ENCODE measurements at places on chromosomes 3 and 15. TPM values are rescaled to one million over a fixed set of nuclear protein-coding genes. Genes with fewer than 3 reads are reported as not detected.
A peak's percentile ranks its signal among the peaks of the same experiment; 100 is the strongest.

SLC24A5 gene
- not detected for total RNA-seq

TBL1XR1 gene
- 144 TPM for total RNA-seq

PRSS50 gene
- not detected for total RNA-seq

DLEC1 gene
- under 0.01 TPM for total RNA-seq

DNA sequence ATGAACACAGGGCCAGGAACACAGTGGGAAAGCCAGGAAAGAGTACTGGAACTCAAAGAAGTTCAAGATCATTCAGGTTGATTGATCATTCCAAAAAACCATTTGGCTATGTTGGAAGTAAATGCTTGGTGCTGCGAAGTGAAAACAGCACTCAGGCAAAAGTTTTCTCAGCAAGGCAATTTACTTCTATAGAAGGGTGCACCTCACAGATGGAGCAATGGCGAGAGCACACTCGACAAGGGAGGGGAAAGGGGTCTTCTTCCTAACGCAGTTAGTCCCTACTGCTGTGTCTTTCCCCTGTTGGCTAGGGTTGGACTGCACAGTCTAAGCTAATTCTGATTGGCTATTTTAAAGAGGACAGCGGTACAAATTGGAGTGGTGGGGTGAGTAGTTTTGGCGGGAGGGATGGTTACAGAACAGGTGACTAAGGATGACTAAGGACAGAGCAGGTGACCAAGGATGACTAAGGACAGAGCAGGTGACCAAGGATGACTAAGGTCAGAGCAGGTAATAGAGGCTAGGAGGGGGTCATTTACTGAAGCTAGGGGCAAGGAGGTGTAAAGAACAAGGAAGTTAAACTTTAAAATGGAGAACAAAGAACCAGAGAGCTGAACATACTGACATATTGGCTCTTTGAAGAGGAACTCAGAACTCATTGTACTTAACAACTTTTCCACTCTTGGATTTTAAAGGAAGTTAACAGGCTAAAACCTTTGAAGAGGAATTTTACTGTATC lies 43.3 kb downstream of the HOMER2 start:
- no peak for DNase-seq

- DNase-seq = no peak
Observed at GRCh38 chr3:101976473-101976872, 127.2 kb downstream of the NFKBIZ start.

CNTN4 gene
- 0.17 TPM for total RNA-seq

NOX5 gene
- under 0.01 TPM for total RNA-seq

RAB5A gene
- total RNA-seq = 110 TPM

GRCh38 chr3:32454111-32454510 lies 48.5 kb downstream of the CMTM6 start:
- no peak for DNase-seq

GRCh38 chr15:72472992-72473610 lies 1.0 kb upstream of the ARIH1 start:
- DNase-seq = peak; percentile 25

DNA sequence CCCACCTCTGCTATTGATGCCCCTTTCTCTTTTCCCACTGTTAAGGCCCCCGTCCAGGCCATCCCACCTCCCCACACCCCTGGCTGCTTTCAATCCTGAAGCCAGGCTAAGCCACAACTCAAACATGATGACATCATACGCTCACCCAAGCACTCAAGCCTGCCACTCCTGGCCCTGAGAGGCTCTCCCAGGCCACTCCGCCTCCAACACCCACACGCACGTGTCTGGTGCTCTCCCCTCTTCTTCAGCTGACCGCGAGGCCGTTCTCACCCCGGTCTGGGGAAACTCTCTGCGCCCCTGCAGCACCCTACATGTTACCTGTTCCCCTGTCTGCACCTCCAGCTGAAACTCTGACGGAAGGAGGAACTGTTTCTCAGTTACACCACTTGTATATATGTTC lies 6.2 kb downstream of the ZXDC start:
- no peak for DNase-seq

- no peak for DNase-seq
Observed at GRCh38 chr3:114446600-114446999, 152.8 kb downstream of the TIGIT start.

DNA sequence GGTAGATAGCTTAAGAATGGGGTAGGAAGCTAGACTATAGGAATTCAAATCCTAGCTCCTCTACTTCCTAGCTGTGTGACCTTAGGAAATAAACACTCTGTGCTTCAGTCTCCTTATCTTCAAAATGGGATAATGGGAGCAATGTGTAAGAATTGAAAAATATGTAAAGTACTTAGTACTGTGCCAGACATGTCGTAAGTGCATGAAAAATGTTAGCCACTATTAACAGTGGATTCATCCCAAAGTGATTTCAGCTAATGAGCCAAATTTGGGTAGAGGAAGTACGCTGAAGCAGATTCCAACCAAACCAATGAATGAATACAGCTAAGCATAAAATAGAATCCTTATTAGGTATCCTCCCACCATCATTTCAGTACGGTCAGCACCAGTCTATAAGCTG lies 192.1 kb downstream of the RORA start:
- peak; percentile 51 for DNase-seq

GRCh38 chr3:61648481-61648880 lies 87.1 kb downstream of the PTPRG start:
- DNase-seq = no peak

- no peak for DNase-seq
Observed at GRCh38 chr3:38360345-38360744, 13.8 kb downstream of the XYLB start.

- DNase-seq = no peak
Observed at GRCh38 chr15:92817339-92817886, 82.7 kb upstream of the CHD2 start.

- no peak for DNase-seq
Observed at GRCh38 chr3:106018929-106019550, 150.2 kb upstream of the CBLB start.

- no peak for DNase-seq
Observed at GRCh38 chr3:107272471-107272870, 104.8 kb upstream of the CCDC54 start.

GRCh38 chr3:17936736-17937480 lies 194.5 kb upstream of the TBC1D5 start:
- no peak for DNase-seq

DNA sequence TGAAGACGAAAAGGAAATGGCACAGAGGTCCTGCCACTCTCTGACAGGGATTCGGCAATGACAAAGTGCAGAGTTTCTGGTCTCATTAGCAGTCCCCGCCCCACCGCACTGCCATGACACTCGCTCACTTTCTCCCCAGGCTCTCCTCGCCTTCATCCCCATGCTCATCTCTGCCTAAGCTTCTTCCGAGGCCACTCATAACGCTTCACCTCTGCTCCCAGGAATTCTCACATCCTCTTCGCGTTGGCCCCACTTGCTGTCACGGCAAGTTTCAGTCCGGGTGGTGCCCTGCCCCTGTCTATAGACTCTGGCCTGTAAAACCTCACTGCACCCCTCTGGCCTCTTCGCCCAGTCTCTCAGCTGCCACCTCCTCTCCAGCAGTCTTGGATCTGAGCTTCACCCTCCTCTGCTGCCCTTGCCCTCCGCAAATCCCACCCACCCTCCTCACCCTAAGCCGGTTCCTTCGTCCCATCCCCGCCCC lies 654 bp downstream of the RUBCN start:
- peak; percentile 33 for DNase-seq

- DNase-seq = no peak
Observed at GRCh38 chr3:189276444-189277219, 104.9 kb downstream of the TPRG1 start.

- DNase-seq = no peak
Observed at GRCh38 chr3:190512666-190513065, 1.2 kb upstream of the IL1RAP start.

AGBL1 gene
- not detected for total RNA-seq

TMEM40 gene
- not detected for total RNA-seq

DNA sequence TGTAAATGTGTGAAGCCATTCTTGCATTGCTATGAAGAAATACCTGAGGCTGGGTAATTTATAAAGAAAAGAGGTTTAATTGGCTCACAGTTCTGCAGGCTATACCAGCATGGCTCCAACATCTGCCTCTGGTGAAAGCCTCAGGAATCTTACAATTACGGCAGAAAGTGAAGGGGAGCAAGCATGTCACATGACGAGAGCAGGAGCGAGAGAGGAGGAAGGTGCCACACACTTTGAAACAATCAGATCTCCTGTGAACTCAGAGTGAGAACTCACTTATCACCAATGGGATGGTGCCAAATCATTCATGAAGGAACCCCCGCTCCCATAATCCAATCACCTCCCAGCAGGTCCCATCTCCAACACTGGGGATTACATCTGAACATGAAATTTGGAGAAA lies 213.6 kb upstream of the TSC22D2 start:
- no peak for DNase-seq

CFAP100 gene
- not detected for total RNA-seq

CPEB1 gene
- not detected for total RNA-seq

SLC22A14 gene
- 0.17 TPM for total RNA-seq

- DNase-seq = no peak
Observed at GRCh38 chr3:11535243-11535960, 108.3 kb downstream of the VGLL4 start.

GRCh38 chr3:166706094-166706493 lies 674.0 kb downstream of the ZBBX start:
- DNase-seq = no peak

GRCh38 chr15:77243716-77244401 lies 172.9 kb upstream of the TSPAN3 start:
- no peak for DNase-seq

PTPRG gene
- 26.0 TPM for total RNA-seq

- no peak for DNase-seq
Observed at GRCh38 chr3:152384412-152384811, 115.7 kb downstream of the MBNL1 start.

- DNase-seq = no peak
Observed at GRCh38 chr3:71244153-71244825, 339.2 kb downstream of the FOXP1 start.

BDH1 gene
- 7.2 TPM for total RNA-seq

MORC1 gene
- not detected for total RNA-seq
